ENCODE measurements at places on chromosomes 5 and 9.

- DNase-seq = no peak
These were observed 171.5 kb upstream of the PHYKPL start for GRCh38 chr5:178403956-178404600.

DNA sequence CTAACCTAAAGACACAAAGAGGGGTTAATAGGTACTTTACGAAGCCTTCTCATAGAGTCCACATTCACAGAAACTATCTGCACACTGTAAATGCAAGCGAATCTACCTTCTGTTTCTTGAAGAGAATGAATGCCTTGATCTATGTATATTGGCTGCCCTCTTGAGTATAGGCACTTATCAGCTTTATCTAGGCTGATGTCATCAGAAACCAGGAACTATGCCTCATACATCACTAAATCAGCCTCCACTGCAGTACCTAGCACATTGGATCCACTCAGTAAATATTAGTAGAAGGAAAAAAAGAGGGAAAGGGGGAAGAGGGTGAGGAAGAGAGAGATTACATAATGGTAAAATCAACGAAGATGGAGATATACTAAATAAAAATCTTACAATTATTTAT is 477.1 kb downstream of the CAAP1 start:
- DNase-seq = no peak

- no peak for DNase-seq
These were observed 168.4 kb upstream of the MAP1B start for GRCh38 chr5:71938895-71939294.

DNA sequence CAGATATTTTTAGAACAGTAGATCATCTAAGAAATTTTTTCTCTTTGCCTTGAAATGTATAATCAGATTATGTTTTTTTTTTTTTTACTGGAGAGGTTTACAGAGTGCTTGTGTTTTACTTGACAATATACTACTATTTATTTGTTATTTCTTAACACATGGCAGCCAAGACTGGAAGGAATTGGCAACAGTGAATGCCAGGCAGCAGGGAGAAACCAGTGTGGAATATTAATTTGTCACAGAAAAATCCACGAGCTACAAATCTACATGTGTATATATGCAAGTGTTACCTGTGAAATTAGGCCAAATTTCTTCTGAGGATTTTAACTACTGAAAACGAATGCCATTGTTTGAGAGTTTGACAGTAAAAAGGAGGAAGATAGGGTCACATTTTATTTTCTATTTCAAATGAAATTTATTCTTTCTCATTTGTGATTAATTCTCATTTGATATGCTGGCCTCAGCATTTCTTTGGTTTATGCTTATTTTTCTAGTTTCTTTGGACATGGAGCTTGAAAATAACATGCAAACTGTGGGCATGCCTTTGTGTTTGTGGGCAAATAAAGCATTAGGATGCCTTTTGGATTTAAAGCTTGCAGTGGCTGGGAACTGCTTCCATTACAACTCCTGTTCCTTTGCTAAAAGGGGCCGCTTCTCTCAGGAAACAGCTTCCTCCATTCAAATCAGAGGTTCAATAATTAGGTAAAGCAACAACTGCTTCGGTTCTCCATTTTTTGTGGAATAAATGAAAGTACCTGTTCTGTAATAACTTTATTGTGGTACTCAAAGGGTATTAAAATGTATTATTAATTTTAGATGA is 39.0 kb upstream of the ZFYVE16 start:
- no peak for DNase-seq

DNA sequence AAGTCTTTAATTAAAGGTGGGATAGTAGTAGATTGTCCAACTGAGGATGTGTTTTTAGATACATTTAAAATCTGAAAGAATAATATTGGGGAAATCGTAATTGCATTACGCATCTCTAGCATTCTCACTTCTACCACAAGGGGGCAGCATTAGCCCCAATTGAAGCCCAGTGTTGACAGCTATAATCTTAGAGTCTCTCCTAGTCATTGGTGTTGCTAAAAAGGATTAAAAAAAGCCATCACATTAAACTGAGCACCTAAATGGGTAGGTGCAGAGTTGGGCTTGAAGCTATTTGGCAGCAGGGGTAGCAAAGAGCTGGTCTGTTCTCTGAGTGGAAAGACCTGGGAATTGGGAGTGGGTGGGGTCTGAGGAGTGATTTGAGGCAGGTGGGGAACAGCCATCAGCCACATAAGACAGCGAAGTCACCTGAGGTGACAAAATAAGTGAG is 177.2 kb downstream of the OSTF1 start:
- peak; percentile 52 for DNase-seq

- no peak for DNase-seq
These were observed 36.9 kb downstream of the ROR2 start for GRCh38 chr9:91913096-91913495.

GRCh38 chr5:38607396-38607795 is 51.0 kb upstream of the LIFR start:
- no peak for DNase-seq

DNA sequence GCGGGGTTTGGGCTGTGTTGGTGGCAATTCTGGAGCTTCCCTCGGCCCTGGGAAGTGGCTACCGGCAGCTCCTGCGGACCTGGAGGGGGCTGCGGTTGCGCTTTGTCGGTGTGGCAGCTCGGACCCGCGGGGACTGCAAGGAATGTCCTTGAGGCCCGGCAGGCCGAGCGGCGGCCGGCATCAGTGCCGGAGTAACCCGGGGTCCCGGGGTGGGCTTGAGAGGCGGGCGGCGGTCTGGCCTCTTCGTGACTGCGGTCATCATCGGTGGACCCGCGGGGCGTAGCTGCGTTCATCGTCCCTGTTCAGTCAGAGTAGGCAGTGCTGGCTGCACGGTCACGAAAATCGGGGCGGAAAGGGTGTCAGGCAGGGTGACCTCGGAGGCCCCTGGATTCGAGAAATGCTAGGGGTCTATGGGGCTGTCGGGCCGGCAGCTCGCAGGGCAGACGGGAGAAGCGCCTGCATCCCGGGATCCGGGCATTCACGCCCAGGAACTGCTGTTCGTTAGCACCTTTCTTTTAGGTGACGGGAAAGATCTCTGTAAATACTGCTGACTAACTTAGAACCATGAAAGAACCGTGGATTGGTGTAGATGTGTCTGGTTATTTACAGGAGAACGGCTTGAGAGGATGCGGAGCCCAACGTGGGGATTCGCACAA is 474 bp downstream of the HMGCR start:
- peak; percentile 62 for DNase-seq
